ENCODE measurements at places on chromosomes 2 and 18.

- no peak for DNase-seq
Observed at GRCh38 chr18:45860492-45860891, 35.0 kb downstream of the SIGLEC15 start.

DNA sequence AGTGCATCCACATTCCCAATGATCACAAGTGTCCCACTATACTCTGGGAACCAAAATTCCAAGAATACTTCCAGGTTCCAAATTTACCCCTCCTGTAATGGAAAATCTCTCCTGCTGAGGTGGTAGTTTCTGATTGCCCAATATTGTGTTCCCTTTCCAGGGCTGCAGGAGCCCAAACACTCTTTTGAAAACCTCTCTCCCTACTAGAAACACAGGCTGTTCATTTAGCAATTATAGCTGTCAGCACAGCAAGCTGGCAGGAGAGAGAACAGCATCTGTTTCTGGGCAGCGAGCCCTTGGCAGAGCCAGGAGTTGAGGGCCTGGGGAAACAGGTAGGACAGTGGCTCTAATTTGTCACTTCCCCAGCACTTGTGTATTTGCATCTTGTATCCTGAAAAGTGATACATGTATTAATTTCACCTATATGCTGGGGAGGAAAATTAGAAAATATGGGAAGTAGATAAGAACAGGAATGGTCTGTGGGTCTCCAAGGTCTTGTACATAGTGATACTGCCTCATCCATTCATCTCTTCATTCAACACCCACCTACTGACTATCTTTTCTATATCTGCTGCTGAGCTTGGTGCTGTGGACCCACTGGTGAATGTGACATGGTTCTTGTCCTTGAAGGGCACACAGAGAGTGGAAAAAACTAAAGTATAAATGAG is 16.9 kb upstream of the PAIP2B start:
- DNase-seq, result no peak

DNA sequence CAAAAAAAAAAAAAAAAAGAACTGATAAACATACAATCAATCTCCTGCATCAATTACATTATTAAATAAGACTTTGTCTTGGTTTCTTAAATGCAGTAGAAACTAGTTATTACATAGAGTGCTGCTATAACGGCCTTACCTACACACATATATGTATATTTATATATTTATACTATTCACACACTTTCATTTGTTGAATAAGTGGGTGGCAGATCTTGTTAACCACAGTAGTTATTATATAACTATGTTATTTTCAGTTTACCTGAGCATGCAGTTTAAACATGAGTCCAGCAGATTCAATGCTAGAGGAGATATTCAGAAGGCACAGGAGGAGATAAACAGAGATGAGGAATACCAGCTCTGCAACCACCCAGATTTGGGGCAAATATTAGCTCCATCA is 81.5 kb upstream of the CD226 start:
- no peak for DNase-seq

- peak; percentile 33 for DNase-seq
Observed at GRCh38 chr2:240567137-240567871, 980 bp upstream of the RNPEPL1 start.

DNA sequence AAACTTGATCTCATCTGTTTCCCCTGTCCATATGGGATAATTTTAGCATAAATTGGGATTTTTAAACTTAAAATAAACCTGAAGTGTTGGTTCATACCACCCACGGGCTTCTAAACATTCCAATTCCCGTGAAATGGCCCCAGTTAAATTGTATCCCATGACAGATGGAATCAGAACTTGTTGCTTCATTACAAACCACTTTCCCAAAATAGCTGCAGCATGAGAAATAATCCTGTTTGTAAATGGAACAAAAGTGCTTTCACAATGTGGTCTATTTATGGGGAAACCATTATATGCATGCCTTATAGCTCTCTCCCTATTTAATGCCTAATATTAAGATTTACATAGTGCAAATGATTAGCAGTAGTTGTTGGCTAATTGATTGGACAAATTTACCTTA is 15.9 kb downstream of the SCG2 start:
- DNase-seq, result no peak

- DNase-seq, result no peak
Observed at GRCh38 chr2:25188405-25188804, 20.0 kb upstream of the POMC start.

- no peak for DNase-seq
Observed at GRCh38 chr18:71443706-71444480, 1100.2 kb downstream of the CBLN2 start.

GRCh38 chr2:126220331-126220730 is 435.6 kb upstream of the GYPC start:
- no peak for DNase-seq
